Sigmoid colon (tissue), 7 donors: ENCODE measurements at places on chromosomes 11 and 22.

GRCh38 chr11:126362879-126363655, 7.6 kb downstream of the ST3GAL4 start:
- DNase-seq = peak; percentile 55

GRCh38 chr11:77073328-77074001, 6.7 kb downstream of the CAPN5 start:
- DNase-seq = peak; percentile 98

DNA sequence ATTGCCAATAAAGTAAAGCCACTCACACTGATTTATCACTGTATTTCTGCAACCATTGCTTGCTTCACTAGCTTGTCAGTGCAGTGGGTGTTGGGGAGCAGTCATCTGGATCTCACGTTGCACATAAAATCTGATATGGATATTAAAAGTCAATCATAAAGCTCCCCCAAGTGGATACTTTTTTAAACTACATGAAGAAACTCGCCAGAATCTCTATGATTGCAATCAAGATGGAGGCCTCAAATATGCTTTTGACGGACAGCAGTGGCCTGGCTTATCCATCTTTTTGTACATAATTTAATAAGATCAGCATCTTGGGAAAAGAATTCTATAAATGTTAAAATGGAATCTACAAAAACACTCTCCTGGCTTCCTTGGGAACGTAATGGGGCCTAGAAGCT, 137.7 kb downstream of the WT1 start:
- no peak for DNase-seq

- peak; percentile 89 for DNase-seq
Observed at GRCh38 chr11:70108250-70108649, 30.1 kb downstream of the ANO1 start.

- DNase-seq = no peak
Observed at GRCh38 chr11:120063686-120064340, 74.1 kb downstream of the TRIM29 start.

DNA sequence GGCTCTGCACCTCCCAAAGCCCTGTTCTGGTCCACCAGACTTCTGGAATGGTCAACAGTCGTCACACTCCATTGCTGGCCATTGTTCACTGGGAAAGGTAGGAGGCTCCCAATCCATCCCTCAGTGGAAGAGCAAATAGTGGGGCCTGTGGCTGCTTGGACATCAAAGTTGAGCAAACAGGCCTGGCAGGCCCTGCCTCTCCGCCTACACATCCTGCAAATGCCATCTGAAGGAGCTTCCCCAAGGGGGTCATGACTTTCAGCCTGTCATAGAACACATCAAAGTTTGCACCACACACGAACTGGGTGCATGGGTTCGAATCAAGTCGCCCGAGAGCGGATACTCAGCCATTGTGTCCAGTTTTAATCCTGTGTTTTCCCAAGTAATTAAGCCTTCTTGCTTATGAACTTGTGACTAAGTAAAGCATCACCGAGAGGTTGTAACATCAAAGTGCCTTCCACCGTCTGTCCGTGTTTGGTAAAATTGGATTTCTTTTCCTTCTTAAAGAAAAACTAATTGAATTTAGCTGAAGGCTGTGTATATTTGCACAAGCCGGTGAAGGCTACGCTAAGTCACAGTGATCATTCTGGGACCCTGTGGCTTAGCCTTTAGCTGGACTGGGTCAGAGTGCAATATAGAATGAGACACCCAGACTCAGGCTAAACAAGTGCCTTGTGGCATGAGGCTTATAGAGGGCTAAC, 36.1 kb downstream of the CLPB start:
- DNase-seq = no peak

- DNase-seq = no peak
Observed at GRCh38 chr11:115874843-115875242, 370.6 kb upstream of the CADM1 start.

- no peak for DNase-seq
Observed at GRCh38 chr11:79212741-79213190, 228.1 kb downstream of the TENM4 start.
